ENCODE measurements at places on chromosomes 5 and 9. TPM values are rescaled to one million over a fixed set of nuclear protein-coding genes. Genes with fewer than 3 reads are reported as not detected.

GRCh38 chr9:81594415-81594814 is 94.9 kb downstream of the TLE1 start:
- DNase-seq, result no peak
- no peak overlapping the region for H3K4me3 ChIP-seq
- H3K27ac ChIP-seq, result no peak overlapping the region

The SEMA6A gene
- 57.1 TPM for total RNA-seq

The GMCL2 gene
- total RNA-seq, result not detected

The TPD52L3 gene
- total RNA-seq, result 8.4 TPM

GRCh38 chr5:158471535-158471924 is 612.6 kb upstream of the CLINT1 start:
- H3K27me3 ChIP-seq, result no peaks in the 10 kb centered on the region
- DNase-seq, result no peak
- H3K4me3 ChIP-seq, result no peak overlapping the region
- H3K36me3 ChIP-seq, result no peaks in the 10 kb centered on the region
- H3K4me1 ChIP-seq, result no peaks in the 10 kb centered on the region

The OR1B1 gene
- not detected for total RNA-seq

GRCh38 chr9:131214876-131215275 is 61.4 kb downstream of the FAM78A start:
- no peaks in the 10 kb centered on the region for H3K4me1 ChIP-seq
- no peaks in the 10 kb centered on the region for H3K27me3 ChIP-seq
- DNase-seq, result no peak
- no peak overlapping the region for H3K4me3 ChIP-seq
- H3K36me3 ChIP-seq, result no peaks in the 10 kb centered on the region

GRCh38 chr5:145237843-145238242 is 597.3 kb downstream of the PRELID2 start:
- no peak overlapping the region for H3K27ac ChIP-seq
- no peaks in the 10 kb centered on the region for H3K27me3 ChIP-seq
- no peaks in the 10 kb centered on the region for H3K4me1 ChIP-seq

DNA sequence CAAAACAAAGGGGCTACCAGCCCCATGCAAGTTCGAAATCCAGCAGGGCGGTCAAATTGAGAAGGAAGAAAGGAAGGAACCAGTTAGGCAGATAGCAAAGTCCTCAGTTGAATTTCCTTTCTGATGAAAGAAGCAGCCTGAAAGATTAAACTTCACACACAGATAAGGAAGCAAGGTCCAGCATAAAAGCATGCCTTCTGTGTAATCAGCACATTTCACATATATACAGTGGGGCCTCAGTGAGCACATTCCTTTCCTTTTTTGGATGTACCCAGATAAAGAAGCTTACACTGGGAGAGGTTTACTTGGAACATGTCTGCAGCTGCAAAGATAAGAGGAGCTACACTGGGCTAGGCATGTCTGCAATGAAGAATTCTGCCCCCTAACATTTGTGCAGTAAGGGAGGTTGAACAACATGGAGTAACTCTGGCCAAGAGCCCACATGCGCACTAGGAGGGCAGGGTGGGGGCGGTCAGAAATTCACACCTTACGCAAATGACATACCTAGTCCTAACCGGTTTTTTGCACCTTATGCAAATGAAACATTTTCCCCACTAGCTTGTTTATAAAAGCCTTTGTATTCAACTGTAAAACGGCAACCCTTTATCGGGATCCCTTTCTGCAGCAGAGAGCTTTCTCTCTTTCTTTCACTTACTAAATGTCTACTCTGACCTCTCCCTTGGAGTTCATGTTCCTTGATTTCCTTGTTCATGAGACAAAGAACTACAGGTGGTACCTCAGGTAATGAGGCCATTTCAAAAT is 149.7 kb upstream of the FBXL17 start:
- H3K4me1 ChIP-seq, result no peaks in the 10 kb centered on the region
- no peak overlapping the region for H3K27ac ChIP-seq
- H3K27me3 ChIP-seq, result no peaks in the 10 kb centered on the region
- no peak overlapping the region for H3K4me3 ChIP-seq

- no peak overlapping the region for H3K4me3 ChIP-seq
- DNase-seq, result no peak
- no peaks in the 10 kb centered on the region for H3K27me3 ChIP-seq
- no peak overlapping the region for H3K27ac ChIP-seq
These were observed 521.3 kb upstream of the ZNF608 start for GRCh38 chr5:125267636-125268248.

DNA sequence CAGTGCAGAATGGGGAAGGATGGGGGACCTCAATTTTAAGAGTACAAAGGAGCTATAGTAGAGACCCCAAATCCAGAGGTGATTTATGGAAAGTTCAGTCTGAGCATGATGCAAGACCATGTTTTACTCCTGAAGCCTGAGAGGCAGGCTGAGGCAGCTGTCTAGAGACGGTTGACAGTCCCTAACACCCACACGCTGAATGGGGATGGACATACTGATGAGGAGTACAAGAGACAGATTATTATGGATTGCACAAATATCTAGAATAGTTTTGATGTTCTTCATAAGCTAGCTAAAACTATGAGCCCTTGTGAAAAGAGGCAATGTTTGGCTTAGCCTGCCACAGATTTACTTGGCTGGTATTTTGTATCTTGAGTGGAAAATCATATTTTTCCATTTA is 64.5 kb downstream of the PRR16 start:
- H3K4me1 ChIP-seq, result no peaks in the 10 kb centered on the region
- H3K27ac ChIP-seq, result no peak overlapping the region
- no peaks in the 10 kb centered on the region for H3K36me3 ChIP-seq
- no peaks in the 10 kb centered on the region for H3K27me3 ChIP-seq
- no peak for DNase-seq
- H3K4me3 ChIP-seq, result no peak overlapping the region

DNA sequence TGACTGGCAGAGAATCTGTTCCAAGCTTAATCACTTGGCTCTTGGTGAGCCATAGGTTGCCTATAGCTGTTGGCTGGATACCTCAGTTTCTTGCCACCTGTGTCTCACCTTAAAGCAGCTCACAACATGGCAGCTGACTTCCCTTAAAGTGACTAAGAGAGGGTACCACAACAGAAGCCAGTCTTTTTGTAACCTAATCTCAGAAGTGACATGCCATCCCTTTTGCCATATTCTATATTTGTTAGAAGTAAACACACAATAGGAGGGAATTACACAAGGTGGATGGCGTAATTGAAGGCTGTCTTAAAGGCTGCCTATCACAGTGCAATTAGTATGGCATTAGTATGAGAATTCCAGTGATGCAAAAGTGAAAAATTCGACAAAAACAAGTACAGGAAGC is 28.1 kb downstream of the NIPBL start:
- DNase-seq, result no peak
- H3K4me1 ChIP-seq, result no peaks in the 10 kb centered on the region
- H3K4me3 ChIP-seq, result no peak overlapping the region
- H3K27ac ChIP-seq, result no peak overlapping the region
- H3K27me3 ChIP-seq, result no peaks in the 10 kb centered on the region

The AFAP1L1 gene
- 8.4 TPM for total RNA-seq

- no peak overlapping the region for H3K4me3 ChIP-seq
- no peak overlapping the region for H3K27ac ChIP-seq
- no peaks in the 10 kb centered on the region for H3K36me3 ChIP-seq
- no peaks in the 10 kb centered on the region for H3K27me3 ChIP-seq
- no peaks in the 10 kb centered on the region for H3K4me1 ChIP-seq
These were observed 75.8 kb downstream of the OXCT1 start for GRCh38 chr5:41794471-41794870.

DNA sequence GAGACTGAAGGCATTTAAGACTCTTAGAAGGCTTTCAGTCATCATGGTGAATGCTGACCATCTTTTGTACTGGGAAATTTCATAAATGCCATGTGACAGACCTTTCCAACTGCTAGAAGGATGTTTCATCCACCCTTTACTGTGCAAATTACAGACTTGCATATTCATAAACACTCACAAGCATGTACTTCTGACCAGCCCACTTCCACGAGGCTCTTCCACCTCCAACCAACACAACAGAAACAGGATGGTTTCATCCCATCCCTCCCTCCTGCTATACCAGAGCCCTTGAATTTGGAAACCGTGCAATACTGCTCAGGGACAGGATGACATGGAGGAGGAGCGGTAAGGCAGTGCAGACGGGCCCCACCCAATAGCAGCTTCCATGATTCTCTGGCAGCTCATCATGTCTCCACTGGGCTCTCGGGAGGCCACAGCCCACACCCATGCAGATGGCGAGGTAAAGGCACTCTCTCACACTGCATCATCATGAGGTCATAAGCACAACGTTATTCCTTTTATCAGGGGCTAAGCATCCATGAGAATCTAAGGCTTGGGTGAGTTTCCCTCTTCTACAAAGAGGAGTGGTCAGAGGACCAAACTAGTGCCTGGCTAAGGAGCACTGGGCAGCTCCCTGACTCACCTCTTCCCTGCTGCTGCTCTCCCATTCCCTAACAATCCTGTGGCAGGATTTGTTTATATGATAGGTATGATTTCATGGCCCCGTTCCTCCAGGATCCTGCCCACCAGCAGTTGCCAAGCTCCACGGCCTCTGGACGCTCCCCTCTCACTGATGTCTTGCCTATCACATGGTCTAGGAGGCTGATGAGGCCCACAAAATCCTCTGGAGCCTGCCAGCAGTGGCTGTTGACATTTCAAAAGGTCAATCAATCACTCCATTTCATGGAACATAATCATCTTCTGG is 94.4 kb upstream of the FSTL4 start:
- H3K4me1 ChIP-seq, result no peaks in the 10 kb centered on the region
- no peak overlapping the region for H3K4me3 ChIP-seq
- no peak overlapping the region for H3K27ac ChIP-seq
- H3K36me3 ChIP-seq, result no peaks in the 10 kb centered on the region

The FIBCD1 gene
- 13.2 TPM for total RNA-seq

The STPG3 gene
- total RNA-seq, result 4.2 TPM

The C9orf152 gene
- 9.0 TPM for total RNA-seq

The SOX30 gene
- 14.4 TPM for total RNA-seq

DNA sequence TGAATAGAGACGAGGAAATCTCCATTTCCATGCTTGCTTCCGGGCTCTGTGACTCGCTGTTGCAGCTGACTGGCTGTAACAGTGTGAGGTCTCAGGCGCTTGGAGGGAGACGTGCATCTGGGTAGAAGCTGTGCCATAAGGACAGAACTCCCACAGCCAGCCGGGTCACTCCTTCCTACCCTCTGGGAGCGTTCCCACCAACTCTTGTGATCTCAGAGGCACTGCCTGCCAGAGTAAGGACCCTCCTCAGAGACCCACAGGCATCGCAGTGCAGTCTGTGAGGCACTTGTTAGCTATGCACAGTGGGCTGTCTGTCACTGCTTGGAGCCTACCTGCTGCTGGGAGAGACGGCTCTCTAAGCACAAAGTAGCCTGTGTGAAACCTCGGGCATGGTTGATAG is 203.4 kb upstream of the SEMA6A start:
- H3K36me3 ChIP-seq, result no peaks in the 10 kb centered on the region
- no peaks in the 10 kb centered on the region for H3K4me1 ChIP-seq
- no peak overlapping the region for H3K27ac ChIP-seq
- no peak for DNase-seq
- H3K4me3 ChIP-seq, result no peak overlapping the region
- no peaks in the 10 kb centered on the region for H3K27me3 ChIP-seq

DNA sequence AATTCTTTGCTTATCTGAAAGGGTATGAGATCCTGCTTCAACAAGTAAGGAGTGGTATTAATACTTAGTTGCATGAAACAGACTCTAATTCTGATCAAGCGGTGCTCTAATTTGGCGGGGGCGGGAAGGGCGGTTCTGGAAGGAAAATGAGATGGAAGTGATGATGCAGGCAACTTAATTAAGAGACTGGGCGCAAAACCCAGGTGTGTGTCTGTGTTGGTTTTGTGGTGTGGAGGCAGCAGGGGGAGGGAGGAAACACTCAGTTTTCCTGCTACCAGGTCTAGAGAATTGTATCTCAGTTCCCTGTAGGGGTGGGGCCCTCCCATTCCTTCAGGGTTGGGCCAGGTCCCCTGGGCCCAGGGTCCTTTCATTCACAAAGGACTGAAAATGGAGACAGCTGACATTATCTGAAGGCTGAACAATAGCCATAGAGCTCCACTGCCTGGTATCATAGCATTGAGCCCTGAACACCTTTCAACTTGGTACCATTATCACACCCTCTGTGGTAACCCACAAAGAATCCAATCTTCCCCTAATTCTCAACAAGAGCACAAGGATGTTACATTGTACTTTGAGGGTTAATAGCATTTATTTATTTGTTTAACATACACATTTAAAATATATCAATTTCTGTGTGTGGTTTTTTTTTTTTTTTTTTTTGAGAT is 17.2 kb upstream of the C5orf47 start:
- no peaks in the 10 kb centered on the region for H3K27me3 ChIP-seq
- no peak for DNase-seq
- H3K27ac ChIP-seq, result no peak overlapping the region
- H3K4me1 ChIP-seq, result no peaks in the 10 kb centered on the region
- H3K4me3 ChIP-seq, result no peak overlapping the region

GRCh38 chr9:124126648-124127646 is 115.4 kb downstream of the LHX2 start:
- no peaks in the 10 kb centered on the region for H3K36me3 ChIP-seq
- peak; percentile 70 for DNase-seq
- H3K4me3 ChIP-seq, result no peak overlapping the region
- H3K27me3 ChIP-seq, result peaks cover 2% of the 10 kb centered on the region

DNA sequence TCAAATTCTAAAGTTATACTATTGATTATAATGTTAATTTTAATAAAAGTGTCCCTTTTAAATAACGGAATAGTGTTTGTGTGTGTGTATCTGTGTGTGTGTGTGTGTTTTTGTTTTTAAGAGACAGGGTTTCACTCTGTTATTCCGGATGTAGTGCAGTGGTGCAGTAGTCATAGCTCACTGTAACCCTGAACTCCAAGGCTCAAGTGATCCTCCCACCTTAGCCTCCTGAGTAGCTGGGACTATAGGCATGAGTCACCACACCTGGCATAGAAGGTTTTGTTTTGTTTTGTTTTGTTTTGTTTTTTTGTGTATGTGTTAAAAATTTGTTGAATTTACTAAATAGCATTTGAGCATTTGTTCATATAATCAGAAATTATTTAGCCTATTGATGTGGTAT is 64.6 kb downstream of the YTHDC2 start:
- H3K36me3 ChIP-seq, result no peaks in the 10 kb centered on the region
- no peak overlapping the region for H3K27ac ChIP-seq
- H3K4me1 ChIP-seq, result no peaks in the 10 kb centered on the region
- no peak for DNase-seq
- no peak overlapping the region for H3K4me3 ChIP-seq

The ZNF474 gene
- total RNA-seq, result not detected

DNA sequence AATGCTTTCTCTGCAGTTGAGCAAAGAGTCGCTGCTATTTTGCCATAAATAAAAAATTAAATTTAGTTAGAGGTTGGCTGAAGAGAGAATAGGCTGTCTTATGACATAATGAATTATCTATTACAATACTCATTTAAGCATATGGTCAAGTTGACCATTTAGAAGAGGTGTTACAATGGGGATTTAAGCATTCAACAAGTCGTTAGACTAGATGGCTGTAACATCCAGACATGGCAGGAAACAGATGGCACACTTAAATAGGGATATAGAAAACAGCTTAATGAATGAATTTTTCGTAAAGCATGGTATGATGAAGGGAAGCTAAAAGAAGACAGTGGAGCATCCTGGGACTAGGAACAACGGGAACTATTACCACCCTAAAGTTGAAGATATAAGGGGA is 160.3 kb upstream of the PTPRD start:
- H3K27ac ChIP-seq, result no peak overlapping the region
- H3K4me1 ChIP-seq, result no peaks in the 10 kb centered on the region
- no peak for DNase-seq
- H3K27me3 ChIP-seq, result no peaks in the 10 kb centered on the region

Data from prostate gland (tissue), 2 donors.